Activated CD8-positive, alpha-beta memory T cell treated with anti-CD3 and anti-CD28 coated beads for 4 hours (primary cell): ENCODE measurements at places on chromosomes 11 and 22.

DNA sequence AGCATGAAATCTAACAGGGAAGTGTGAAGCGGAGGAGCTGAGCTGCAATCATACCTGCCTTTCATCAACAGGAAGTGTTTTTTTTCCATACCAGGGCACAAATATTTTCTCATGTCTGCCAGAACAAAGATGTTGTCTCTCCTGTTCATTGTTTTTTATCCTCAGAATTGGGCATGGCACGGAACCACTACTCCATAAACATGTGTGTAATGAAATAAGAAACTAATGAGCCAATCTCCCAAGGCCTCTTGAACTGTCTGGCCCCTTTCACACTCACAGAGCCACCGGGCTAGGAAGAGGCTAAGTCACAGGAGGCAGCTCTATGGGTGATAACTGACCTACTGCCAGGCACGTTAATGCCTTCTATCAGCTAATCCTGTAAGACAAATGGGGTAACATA lies 124.4 kb downstream of the ETS1 start:
- no peak for DNase-seq

DNA sequence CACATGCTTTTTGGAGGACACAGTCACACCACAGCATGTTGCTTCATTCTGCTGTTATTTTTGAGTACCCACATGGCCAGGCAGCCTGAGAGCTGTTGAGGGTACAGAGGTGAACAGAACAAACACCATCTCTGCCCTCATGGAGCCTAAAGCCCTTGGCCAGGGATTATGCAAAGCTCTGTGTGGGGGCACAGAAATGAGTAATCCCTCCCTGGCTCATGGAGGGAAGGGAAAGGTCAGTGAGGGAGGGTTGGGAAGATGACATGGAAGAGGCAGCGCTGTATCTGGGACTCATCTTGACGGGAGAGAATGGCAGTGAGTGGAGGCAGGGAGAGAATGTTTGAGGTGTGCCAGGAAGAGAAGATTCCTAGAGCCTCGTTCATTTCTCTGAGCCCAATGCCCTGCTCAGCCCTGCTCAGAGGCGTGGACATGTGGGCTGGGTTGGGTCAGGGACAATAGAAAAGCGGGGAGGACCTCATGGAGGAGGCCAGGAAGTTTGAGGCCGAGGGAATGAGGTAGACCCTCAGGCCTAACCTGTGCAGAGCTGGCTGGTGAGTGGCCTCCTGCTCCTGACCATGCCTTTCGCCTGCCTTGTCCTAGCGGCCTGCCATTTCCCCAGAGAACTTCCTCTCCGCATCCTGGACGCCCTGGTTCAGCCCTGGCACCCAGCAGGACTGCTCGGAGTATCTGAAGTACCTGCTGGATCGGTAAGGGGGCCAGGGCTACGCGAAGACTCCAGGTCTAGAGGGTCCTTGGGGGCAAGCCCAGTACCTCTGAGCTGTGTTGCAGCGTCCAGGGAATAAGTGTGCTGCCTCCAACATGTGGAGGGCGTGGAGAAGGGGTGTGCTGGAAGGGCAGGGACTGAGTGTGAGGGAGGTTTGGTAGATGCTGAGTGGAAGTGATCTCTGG lies 19.8 kb downstream of the USP35 start:
- no peak for DNase-seq

GRCh38 chr11:127199306-127199801 lies 198.8 kb upstream of the KIRREL3 start:
- no peak for DNase-seq

- DNase-seq = no peak
Observed at GRCh38 chr11:7687386-7687785, 14.1 kb upstream of the CYB5R2 start.

DNA sequence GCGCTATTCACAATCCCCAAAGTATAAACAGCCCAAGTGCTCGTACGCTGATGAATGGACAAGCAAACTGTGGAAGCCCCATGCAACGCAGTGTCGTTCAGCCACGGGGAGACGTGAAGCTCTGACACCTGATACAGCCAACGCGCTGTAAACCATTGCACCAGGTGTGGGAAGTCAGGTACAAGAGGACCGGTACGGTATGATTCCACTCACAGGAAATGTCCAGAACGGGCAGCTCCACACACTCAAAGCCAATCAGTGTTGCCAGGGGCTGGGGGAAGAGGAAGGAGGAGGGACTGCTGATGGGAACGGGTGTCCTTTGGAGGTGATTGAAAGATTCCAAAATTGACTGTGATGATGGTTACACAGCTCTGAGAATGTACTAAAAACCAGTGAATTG lies 64.5 kb downstream of the BRD1 start:
- DNase-seq = no peak

DNA sequence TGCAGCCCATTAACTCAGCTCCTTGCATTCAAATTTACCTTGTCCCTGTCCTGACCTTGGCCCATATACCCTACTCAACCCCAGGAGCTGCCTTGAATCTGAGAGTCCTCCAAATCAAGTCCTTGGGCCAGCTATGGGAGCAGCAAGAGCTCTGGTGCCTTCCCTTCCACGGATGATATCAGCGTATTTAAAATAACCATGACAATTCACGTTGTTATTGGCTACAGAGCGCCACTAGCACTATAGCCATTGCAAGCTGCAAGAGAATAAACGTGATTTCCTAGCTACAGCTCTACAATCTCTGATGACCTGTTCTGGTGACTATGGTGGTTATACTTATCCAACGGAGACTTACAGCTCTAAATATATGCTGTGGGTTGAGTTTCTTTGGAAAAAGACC lies 357.8 kb downstream of the LARGE1 start:
- DNase-seq = no peak

GRCh38 chr11:21612326-21612725 lies 580.6 kb upstream of the ANO5 start:
- no peak for DNase-seq

DNA sequence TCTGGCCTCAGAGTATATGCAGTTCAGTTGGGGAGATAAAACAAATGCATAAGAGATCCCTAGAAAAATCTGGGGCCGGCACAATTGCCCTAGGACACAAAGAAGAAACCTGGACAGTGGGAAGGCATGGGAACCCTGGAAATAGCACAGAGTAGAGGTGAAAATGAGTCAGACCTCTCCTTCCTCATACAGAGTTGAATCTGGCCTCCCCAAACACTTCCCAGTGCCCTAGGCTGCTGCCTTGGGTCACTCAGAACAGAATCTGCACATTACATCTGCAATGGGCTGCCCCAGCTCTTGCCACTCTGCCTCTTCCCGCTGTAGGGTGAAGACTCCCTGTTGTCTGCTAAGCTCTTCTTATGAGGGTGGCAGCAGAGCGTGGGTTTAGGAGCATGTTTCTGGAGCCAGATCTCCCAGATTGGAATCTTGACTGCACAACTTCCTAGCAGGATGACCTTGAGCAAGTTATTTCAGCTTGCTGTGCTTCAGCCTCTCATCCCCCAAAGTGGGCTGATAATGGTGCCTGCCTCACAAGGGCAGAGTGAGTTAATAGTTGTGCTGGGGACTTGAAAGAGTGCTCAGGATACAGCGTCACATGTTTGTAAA lies 47.1 kb upstream of the NECTIN1 start:
- no peak for DNase-seq

GRCh38 chr11:67252831-67253239 lies 13.4 kb upstream of the GRK2 start:
- no peak for DNase-seq

DNA sequence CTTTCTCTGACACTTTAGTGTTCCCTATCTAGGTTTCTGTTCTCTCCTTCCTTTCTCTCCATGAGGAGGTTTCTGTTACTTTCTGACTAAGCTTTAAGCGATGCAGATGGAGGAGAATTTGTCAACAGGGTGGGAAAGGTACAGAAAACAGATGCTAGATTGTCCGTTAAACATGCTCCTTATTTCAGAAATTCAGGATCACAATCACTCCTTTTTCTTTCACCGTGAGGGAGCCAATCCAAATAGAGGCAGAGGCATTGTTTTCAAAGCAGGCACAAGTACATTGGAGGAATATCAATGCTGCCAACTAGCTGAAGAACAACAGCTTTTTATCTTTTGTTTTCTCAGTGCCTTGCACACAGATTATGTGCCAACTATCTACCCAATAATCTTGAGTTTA lies 215.7 kb upstream of the FOLH1 start:
- DNase-seq = no peak

- DNase-seq = no peak
Observed at GRCh38 chr11:94544646-94545263, 1.0 kb downstream of the FUT4 start.

DNA sequence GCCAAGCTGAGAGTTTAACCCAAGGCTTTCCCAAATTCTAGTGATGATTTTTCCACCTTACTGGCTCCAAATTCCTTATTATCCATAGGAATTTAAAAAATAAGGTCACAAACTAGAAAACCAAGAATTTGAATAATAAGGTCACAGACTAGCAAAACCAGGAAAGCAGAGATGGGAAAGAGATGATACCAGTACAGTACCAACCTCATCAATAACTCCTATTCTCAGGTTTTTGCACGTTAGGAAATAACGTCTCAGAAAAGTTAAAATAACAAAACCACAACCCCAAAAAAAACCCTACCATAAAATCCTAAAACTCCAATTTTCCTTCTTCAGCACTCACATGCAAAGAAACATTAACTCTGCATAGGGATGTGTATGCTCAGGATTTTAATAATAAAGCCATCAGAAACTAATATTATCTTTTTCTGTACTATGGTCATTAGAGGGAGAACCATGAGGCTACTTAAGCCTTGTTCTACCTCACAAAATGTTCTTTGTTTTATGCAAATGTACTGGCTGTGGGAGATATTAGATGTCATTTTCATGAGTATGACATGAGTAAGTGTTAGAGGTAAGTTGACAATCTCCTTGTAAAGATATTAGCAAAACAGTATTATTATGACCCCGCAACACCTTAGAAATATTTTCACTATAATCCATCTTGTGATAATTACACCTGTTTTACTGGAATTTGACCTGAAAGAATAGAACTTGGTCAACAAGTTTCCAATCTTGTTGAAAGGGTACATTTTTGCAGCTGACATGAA lies 16.1 kb upstream of the EED start:
- DNase-seq = no peak

DNA sequence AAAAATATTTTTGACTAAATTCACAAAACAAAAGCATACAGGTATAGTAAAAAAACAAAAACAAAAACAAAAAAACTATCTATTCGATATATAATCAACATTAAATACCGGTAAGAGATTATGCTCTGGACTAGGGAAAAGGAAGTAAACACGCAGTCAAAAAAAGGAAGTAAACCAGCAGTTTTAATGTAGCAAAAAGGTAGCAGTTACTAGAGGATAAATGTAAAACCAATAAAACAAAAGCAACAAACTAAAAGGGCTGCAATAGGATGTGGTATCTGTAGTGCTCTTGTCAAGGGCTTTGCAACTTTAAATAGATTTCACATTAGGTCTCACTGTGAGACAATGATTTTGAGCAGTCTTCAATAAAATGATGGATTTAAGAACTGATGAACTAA lies 2.4 kb downstream of the TRIM22 start:
- no peak for DNase-seq

- no peak for DNase-seq
Observed at GRCh38 chr11:1333091-1333772, 23.8 kb upstream of the TOLLIP start.

GRCh38 chr11:86978756-86979608 lies 23.8 kb upstream of the FZD4 start:
- no peak for DNase-seq

DNA sequence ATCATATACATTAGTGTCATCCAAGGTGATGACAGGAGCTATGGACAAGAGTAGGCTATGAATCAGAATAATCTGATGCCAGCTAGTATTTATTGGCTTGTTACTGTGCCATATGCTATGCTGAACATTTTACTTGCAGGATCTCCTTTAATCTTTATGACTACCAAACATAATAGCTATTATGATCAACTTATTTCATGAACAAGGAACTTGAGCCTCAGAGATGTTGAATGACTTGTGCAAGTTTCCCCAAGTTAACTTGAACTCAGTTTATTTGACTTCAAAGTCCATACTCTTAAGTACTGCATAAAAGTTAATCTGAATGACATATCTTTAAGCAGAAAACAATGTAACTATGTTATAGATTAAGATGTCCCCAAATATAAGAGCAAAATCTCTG lies 178.8 kb upstream of the ARHGAP20 start:
- no peak for DNase-seq

DNA sequence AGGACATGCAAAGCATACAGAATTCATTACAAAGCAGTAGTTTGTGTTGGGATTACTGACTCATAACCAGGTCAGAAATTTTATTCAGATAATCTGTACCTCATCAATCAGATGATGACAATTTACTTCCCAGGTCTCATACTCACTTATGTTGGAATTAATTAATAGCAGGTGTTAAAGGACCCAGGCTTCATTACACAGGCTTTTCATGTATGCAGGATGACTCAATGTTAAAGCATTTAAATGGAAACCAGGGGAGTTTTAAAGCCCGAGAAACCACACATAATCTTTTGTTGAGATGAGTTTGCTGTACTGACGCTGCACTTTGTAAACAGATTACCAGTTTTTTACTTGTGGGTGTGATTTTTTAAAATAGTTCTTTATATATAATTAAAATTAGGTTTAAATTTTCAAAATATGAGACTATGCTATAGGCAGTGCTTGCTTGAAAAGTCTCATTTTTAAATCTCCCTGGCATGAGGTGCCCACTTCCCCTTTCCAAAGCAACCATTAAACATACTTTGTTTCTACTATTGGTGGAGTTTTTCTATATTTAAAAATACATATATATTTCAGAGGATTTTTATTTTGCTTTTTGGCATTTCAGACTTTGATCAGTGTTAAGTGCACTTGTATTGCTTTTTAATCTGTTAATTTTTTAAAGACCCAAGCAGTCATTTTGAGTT lies 41.0 kb downstream of the CEP57 start:
- no peak for DNase-seq
